ENCODE measurements at places on chromosomes 1 and 21.

DNA sequence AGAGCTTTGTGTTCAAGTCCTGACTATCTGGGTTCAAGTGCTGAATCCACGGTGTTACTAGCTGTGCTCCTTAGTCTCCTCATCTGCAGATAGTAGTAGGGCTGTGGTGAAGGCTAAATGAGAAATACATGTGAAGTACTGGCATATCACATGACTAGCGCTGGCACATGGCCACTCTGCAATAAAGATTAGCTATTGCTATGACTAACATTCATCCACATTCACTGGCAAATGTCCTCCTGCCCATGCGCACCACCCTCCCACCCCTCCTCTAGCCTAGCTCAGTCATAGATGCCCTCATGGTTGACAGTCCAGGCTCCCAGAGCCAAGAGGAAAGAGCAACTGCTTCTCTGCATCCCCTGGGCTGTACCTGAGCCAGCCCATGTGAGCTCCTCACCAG is 8.5 kb upstream of the COL8A2 start:
- DNase-seq = peak; percentile 40
- H3K36me3 ChIP-seq = peaks cover 14% of the 10 kb centered on the region
- no peaks in the 10 kb centered on the region for H3K27me3 ChIP-seq
- peak overlapping the region; percentile 89 for H3K27ac ChIP-seq
- H3K4me3 ChIP-seq = no peak overlapping the region
- H3K4me1 ChIP-seq = peaks cover 31% of the 10 kb centered on the region

GRCh38 chr1:185062710-185063370 is 17.5 kb downstream of the RNF2 start:
- no peak overlapping the region for H3K27ac ChIP-seq
- H3K27me3 ChIP-seq = no peaks in the 10 kb centered on the region
- no peak overlapping the region for H3K4me3 ChIP-seq
- H3K4me1 ChIP-seq = peaks cover 17% of the 10 kb centered on the region

- no peak overlapping the region for H3K27ac ChIP-seq
- H3K4me1 ChIP-seq = no peaks in the 10 kb centered on the region
- no peaks in the 10 kb centered on the region for H3K27me3 ChIP-seq
Measured at GRCh38 chr1:79044974-79045650, 38.6 kb upstream of the ADGRL4 start.

DNA sequence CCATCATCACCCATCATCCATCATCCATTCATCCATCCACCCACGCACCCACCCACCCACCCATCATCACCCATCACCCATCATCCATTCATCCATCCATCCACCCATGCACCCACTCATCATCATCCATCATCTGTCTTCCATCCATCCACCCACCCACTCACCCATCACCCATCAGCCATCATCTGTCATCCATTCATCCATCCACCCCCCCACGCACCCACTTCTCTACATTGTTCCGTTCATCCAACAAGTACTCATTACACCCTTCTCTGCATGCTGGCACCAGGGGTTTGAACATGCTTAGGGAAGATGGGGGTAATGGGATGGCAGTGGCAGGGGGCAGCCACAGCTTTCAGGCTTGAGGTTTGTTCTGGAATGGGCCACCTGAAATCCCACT is 82.1 kb downstream of the ADARB1 start:
- no peaks in the 10 kb centered on the region for H3K27me3 ChIP-seq
- DNase-seq = no peak
- peaks cover 11% of the 10 kb centered on the region for H3K4me1 ChIP-seq
- peaks cover 7% of the 10 kb centered on the region for H3K36me3 ChIP-seq
- H3K27ac ChIP-seq = no peak overlapping the region
- H3K4me3 ChIP-seq = no peak overlapping the region

DNA sequence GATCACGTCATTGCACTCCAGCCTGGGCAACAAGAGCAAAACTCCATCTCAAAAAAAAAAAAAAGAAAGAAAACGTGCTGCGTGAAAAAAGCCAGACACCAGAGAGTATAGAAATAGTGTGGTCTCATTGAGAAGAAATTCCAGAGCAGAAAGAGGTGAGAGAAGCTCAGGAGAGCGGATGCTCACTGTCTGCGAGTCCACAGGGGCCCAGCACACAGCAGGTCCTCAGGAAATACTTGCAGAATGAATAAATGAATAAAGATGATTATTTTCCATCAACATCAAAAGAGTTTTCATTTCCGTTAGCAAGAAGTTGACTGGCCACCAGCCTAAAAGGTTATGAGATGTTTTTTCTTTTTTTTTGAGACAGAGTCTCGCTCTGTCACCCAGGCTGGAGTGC is 14.4 kb downstream of the CASP9 start:
- H3K4me1 ChIP-seq = no peaks in the 10 kb centered on the region
- H3K4me3 ChIP-seq = no peak overlapping the region
- H3K36me3 ChIP-seq = peaks cover 29% of the 10 kb centered on the region
- H3K27ac ChIP-seq = no peak overlapping the region

- peak overlapping the region; percentile 84 for H3K27ac ChIP-seq
- no peak overlapping the region for H3K4me3 ChIP-seq
- no peaks in the 10 kb centered on the region for H3K27me3 ChIP-seq
- H3K4me1 ChIP-seq = peaks cover 69% of the 10 kb centered on the region
Measured at GRCh38 chr1:41500378-41500777, 15.9 kb upstream of the EDN2 start.

GRCh38 chr1:156367383-156368156 is 1.4 kb upstream of the RHBG start:
- no peak overlapping the region for H3K27ac ChIP-seq
- peaks cover 4% of the 10 kb centered on the region for H3K4me1 ChIP-seq
- H3K27me3 ChIP-seq = no peaks in the 10 kb centered on the region
- no peak for DNase-seq
- no peaks in the 10 kb centered on the region for H3K36me3 ChIP-seq
- H3K4me3 ChIP-seq = no peak overlapping the region

Measured in thoracic aorta (tissue), 2 donors.